Stimulated activated CD4-positive, alpha-beta T cell treated with anti-CD3 and anti-CD28 coated beads, Interleukin-15, amount 100 ng/mL, for 48 hours (primary cell): ENCODE measurements at places on chromosomes 2 and 18.

- no peak for DNase-seq
Measured at GRCh38 chr18:63433334-63433866, 11.1 kb upstream of the VPS4B start.

DNA sequence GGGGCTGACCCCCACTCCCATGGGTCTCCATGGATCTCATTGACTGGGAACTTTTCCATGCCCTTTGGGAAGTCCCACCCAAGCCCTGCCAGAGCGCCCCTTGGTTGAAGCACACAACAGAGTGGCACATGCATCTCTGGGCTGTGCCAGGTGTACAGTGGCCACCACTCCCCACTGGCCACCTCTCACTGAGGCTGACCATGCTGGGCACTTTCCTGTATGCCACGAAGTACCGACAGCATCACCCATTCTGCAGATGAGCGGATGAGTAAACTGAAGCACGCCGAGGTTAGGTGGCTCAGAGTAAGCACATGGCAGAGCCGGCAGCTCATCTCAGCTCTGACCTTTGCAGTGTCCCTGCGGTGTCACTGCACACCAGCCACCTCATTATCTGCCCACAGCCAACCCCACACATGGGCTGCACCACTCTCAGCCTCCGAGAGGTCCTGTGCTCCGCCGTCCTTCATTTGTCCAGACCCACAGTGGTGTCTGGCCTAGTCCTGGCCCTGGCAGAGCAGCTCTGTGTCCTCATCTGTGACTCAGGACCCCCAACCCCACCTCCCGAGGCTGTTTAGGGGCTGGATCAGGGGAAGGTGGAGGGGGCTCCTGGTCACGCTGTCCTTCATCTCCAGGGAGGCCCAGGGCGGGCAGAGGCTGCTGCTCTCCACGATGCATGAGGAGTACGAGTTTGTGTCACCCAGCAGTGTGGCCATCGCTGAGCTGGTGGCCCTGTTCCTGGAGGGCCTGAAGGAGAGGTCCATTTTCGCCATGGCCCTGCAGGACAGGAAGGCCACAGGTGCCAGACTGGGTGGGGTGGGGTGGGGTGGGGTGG is 18.0 kb upstream of the GPR17 start:
- DNase-seq: no peak

DNA sequence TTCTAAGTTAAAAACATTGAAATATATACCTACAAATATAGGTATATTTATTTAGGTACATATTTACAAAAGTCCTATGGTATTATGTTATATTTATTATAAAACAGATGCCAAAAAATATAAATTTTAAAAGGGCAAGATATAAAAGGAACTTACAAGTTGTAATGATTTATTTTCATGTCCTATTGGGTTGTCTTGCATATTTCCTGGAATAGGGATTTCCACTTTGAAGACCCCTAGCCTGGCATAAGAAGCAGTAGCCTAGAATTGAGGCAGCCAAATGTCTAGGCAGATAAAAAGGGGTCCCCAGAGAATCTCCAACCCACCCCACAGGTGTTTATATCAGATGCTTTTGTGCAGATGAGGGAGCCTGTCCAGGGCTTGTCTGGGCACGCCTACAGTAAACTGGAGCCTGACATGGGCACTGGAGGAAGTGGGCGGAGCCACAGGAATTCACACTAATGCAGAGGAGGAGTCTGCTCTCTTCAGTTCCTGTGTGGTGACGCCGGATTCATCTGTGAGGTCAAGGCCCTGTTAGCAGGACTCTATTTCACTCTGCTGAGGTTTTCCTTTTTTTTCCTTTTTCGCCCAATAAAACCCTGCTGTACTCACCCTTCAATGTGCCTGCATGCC is 1088.9 kb upstream of the PIK3C3 start:
- DNase-seq: no peak

DNA sequence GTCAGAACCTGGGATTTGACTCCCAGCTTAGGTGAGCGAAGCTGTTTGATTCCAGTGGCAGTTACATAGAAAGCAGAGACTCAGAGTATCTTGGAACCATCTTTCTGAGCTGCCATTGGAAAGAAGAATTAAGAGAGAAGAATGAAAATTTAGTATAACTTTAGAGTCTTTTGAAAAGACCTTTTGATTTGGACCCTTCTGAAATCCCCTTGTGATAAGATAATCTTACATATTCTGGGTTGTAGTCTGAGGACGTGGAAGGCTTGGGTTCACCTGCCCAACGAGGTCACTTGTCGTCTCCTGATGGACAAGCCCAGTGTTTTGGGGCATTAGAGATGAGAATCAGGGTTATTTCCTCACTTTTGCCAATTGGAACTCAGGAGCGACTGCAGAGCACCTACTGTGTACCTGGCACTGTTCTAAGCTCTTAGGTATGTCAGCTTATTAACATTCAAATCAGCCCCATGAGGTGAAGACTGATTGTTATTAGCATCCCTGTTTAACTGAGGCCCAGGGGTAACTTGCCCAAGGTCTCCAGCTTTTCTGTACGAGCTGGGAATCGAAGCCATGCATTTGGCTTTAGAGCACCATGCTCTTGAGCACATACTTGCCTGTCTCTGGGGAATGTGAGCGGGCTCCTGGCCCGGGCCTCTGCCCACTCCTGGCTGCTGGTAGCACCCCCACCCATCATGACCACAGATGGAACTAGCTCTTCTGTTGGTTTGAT is 2.9 kb downstream of the HK2 start:
- DNase-seq: no peak

GRCh38 chr2:119223521-119224390 is at the start of gene STEAP3:
Gene STEAP3, plus strand, starts transcription at chr2:119223834. Its CDS starts 7,179 bp downstream, at chr2:119231013.
- no peak for DNase-seq

DNA sequence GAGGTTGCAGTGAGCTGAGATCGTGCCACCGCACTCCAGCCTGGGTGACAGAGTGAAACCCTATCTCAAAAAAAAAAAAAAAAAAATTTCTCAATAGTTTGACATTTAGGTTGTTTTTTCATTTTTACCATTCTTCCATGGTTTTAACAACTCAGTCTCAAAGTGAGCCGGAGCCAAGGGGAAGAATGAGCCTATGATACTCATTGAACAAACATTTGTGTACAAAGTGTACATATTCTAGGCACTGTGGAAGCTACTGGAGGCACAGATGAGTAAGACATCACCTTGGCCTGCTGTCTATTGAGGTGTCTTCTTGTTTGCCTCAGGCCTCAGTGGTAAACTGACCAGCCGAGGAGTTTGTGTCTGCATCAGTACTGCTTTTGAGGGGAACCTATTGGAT is 21.9 kb downstream of the CENPO start:
- no peak for DNase-seq

DNA sequence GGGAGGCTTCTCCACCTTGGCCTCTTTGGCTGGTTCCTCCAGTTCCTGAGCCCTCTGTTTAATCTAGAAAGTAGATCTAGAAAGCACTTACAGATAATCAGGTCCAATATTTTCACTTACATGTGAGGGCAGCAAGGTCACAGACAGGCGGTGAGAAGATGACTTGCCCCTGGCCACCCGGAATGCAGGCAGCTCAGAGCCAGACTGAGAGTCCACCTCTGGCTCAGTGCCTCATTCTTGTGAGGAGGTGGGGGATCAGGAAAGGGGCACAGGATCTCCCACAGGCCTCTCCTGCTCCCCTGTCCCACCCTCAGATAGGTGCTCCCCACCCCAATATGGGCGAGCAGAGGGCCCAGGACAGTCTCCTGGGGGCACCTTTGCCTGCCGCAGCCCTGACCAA is 5.8 kb downstream of the WNT6 start:
- no peak for DNase-seq

- DNase-seq: no peak
Measured at GRCh38 chr18:42931491-42931890, 184.0 kb downstream of the RIT2 start.

DNA sequence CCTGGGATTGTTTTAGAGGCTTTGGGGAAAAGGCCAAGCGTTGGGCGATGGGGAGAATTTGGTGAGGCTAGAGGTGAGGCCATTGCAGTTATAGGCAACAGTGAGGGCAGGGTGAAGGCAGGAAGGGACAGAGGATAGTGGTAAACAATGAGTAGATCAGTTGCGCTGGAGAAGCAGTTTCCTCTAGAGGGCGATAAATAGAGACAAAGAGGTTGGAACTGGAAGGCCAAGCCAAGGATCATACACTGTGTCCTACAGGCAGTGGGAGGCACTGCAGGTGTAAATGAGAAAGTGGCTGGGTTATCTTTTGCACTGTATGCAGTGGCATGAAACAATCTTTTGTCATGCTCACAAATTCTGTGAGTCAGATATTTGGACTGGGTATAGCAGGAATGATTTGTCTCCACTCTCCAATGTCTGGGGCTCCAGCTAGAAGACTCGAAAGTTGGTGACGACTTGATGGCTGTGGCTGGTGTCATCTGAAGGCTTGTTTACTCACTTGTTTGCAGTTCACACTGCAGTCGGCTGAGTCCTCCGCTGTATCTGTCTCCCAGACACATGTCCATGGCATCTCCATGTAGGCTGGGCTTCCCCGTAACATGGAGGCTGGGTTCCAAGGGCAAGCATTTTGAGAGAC is 82.1 kb downstream of the TNP1 start:
- peak; percentile 24 for DNase-seq

- no peak for DNase-seq
Measured at GRCh38 chr18:51191128-51191717, 6.3 kb downstream of the MEX3C start.

- no peak for DNase-seq
Measured at GRCh38 chr2:181364492-181365170, 92.6 kb upstream of the ITGA4 start.

GRCh38 chr18:41849632-41850031 is 105.4 kb upstream of the PIK3C3 start:
- no peak for DNase-seq

DNA sequence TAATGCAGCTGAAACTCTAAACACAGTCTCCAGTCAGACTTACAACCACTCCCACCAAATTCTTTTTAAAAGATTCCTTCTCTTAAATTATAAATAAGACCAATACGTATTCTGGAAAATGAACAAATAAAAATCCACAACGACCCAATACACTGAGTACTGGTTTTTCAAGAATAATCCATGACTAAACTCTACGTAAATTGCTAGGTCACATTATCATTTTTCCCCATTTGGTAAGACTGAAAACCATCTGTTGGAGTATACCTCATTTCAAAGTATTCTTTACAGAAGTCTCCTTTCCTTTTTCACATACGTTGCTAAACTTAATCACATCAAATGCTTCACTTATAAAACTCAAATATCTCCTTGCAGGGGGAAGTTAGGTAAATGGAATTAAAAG is 6.0 kb downstream of the ZNF516 start:
- DNase-seq: no peak
